ENCODE measurements at places on chromosomes 6 and 20. TPM values are rescaled to one million over a fixed set of nuclear protein-coding genes. Genes with fewer than 3 reads are reported as not detected.

DNA sequence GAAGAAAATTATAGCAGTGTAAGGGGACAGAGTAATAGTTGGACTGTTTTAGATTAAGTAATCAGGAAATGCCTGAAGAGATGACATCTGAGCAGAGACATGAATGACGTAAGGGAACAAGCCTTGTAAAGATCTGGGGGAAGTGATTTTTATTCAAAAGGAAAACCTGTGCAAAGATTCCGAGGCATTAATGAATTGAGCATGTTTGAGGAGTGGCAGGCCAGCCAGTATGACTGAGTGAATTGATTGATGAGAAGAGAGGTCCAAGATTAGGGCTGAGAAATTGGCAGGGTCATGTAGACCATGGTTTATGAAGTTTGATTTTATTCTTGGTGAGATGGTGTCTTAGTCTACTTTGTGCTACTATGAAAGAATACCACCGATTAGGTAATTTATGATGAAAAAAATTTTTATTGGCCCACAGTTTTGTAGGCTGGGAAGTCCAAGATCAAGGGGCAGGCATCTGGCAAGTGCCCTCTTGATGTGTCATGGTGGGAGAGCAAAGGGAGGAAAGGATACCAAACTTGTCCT lies 95.1 kb downstream of the LIN28B start:
- no peak for DNase-seq

DNA sequence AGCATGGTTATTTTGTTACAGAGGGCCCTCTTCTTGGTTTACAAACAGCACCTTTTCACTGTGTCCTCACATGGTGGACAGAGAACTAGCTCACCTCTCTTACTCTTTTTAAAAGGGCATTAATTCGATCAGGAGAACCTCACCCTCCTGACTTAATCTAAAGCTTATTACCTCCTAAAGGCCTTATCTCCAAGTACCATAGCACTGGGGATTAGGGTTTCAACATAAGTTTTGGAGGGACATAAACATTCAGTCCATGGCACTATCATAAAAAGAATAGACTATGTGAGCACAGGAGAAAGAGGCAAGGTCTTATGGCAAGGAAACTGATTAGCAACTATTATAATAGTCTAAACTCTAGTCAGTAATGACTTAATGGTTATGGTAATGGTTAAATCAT lies 736.2 kb upstream of the ADGRB3 start:
- DNase-seq: no peak

Gene GNL1
- 19.6 TPM for total RNA-seq

DNA sequence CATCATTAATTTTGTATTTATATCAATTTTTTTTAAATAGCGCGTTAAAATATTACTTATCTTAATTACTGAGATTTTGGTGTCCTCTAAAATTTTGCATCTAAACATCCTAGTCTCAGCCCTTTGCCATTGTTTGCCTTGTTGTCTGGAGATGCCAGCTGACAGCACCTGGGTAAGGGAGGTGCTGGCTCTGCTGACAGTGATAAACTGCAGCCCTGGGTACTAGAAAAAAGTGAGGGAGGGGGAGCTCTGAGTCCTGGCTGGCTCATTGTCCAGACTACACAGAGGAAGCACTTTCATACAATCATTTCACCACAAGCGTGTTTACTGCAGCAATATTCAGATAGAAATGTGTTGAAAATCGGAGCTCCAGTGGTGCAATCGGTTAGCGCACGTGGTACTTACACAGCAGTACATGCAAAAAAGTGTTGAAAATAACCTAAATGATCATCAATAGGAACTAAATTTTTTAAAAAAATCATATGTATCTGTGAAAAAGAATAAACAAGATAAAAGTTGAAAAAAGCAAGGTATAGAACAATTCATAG lies 18.5 kb upstream of the UBR2 start:
- no peak for DNase-seq

Gene RAET1G
- 0.35 TPM for total RNA-seq

DNA sequence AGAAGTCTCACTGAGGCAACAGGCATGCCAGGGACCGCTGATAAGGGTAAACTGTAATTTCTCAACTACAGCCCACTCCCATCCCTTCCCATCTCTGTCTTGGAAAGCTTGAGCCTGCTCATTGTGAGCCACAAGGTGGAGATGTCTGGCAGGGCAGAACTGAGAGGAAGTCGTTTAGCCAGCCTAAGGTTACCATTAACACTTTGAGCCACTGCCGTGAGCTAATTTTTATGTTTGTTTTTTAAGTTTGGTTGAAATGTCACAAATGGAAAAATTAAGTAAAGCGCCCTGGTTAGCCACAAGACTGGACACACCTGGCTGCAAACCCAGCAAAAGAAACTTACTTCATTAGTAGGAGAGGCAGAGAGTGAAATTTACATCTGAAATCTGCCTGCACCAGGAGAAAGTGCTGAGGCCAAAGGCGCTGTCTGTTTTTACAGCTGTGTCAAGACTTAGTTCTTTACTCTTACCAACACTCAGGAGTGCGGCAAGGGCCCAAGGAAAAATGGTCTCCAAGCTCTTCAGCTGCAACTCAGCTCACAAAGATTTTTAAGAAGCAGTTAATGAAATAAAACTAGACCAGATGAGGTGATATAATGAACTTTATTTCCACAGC lies 50.0 kb upstream of the FAM83C start:
- no peak for DNase-seq

DNA sequence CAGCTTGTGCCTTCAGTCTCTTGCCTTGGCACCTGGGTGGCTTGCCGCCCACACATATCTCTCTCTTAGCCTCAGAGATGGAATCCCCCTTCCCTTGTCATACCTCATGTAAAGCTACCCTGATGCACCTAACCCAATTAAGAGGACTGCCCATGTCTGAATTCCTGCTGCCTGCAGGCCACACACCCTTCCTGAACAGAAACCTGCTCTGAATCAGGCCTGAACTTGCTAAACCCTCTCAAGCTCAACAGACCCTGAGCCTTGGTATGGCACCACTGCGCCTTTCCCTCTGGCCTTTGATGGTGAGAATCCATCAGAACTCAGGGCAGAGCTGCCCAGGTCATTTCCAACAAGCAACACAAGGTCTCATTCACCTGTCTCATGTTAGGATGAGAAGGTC lies 5.2 kb downstream of the RAET1G start:
- no peak for DNase-seq

DNA sequence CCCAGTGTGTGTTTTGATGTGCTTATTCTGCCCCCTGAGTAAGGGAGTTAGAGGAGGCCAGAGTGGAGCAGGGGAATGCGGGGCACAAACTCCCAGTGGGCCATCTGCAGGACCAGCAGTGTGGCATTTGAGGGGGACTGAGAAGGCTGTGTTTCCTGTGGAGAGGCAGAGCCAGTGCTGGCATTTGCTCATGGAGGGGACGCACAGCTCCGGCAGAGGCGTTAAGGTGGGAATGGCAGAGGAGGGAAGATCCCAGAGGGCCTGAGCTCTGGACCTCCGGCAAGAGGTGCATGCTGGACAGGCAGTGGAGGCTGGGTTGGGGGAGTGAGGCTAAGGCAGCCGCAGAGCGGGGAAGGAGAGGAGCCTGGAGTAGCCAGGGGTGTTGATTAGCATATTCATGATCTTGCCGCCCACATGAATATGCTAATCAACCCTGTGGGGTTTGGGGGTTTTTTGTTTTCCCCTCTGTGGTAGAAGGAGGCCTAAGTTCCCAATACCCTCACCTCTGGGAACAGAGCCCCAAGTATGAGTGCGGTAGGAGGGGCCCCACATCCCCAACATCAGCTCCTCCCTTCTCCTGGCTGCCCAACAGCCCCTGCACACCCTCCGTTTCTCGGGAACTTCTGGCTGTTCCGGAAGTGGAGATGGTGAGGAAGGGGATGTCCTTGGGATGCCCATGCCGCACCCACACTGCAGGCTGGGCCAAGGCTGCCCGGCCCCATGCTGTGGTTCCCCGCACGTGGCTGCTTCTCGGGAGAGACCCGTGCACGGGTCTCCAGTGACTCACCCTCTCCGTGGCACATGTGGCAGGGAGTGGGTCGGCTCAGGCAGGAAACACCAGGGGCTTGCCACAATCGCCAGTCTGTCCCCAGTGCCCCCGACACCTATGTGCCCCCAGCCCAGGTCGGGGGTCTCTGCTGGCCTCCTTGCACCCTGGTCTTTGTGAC lies 33.8 kb downstream of the DLGAP4 start:
- no peak for DNase-seq

DNA sequence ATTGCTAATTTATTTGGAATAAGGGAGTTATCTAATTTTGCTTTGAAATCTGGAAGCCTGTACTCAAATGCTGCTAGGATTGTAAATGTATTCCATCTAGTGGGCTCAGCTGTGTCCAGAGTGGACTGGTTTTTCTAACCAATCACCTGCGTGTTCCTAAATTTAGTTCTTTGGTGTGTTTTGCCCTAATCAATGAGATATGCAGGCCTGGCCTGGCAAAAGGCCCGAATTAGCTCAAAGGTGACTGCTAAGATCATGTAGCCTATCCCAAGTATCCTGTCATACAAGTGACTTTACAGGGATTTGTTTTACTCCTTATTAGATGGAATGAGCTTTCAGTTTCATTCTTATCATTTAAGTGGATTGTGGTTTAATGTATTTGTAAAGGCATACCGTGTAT lies 51.3 kb upstream of the ARMC2 start:
- no peak for DNase-seq

DNA sequence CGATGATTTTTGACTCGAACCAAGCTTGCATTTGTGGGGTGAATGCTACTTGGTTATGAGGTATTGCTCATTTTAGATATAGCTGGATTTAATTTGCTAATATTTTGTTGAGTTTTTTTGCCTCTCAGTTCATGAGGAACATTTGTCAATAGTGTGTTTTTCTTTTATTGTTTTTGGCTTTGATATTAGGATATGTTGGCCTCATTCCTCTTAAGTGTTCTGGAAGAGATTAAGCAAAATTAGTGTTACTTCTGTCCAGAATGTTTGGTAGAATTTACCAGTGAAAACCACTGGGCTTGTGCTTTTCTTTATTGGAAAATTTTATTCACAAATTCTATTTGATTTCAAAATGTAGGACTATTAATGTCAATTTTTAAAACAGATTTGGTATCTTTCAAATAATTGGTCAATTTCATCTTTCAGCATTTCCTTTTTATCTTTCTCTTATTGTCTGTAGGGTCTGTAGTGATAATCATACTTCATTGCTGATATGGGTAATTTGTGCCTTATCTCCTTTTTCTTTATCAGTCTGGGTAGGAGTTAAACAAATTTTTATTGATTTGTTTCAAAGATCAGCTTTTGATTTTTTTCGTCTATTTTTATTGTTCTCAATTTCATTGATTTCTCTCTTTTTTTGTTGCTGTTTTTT lies 14.1 kb downstream of the AIG1 start:
- no peak for DNase-seq
